Amniotic stem cell (primary cell): ENCODE measurements at places on chromosomes 16 and 17.

- no peak for DNase-seq
These were observed 30.3 kb downstream of the ALDH3A2 start for GRCh38 chr17:19678581-19679453.

DNA sequence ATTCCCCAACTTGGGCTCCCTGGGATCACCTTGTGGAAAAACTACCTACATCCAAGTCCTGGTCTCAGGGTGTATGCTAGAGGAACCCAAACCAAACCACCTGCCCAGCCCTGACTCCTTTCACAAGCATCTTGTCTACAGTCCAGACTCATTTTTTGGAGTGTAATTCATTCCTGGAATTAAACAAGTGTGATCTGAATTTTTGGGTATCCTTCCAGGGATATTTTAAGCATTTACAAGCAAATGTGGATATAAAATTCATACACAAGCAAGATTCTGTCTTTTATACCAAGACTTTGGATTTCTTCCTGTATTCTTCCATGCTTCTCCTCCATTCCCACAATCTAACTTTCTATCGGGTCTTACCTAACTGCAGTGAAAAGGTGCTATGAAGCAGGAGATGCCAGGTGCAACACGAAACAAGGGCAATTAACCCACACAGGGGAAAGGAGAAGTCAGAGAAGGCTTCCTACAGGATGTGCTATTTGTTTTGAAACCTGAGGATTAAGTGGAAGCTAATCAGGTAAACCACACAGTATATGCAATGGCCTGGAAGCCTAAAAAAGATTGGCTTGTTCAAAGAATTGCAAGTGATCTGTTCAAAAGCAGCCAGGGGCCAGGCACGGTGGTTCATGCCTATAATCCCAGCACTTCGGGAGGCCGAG, 417.2 kb upstream of the C16orf82 start:
- DNase-seq = no peak

GRCh38 chr16:29736764-29737163, 9.0 kb downstream of the C16orf54 start:
- no peak for DNase-seq

- no peak for DNase-seq
These were observed 997 bp downstream of the HOXB7 start for GRCh38 chr17:48609759-48610281.

DNA sequence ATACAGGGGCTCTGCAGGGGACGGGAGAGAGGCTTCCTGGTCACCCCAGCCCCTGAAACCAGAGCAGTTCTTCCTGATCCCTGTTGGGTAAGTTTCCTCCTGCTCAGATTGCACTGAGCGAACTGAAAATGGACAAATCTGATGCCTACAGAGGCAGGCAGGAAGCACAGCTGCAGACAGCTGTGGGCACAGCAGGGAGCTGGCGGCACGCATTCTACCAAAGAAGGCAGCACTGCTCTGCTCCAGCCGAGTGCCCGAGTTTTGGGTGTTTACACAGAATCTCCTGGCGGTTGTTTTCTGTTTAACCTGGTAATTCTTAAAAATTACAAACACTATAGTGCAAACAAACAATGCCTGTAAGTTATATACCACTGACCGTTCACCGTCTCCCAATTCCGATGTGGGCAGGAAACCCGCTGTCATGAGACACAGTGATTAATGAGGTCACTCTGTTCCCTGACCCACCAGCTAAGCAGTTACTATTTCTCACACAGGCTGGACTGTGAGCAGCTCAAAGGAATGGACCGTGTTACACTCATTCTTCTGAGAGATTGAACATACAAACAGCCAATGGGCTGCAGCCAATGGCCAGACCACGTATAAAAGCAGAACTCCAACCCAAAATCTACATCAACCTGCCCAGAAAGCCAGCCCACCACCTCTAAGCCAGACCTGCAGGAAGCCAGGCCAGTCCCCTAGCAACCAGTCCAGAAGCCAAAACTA, 25.5 kb downstream of the NSMCE1 start:
- DNase-seq = peak; percentile 1

DNA sequence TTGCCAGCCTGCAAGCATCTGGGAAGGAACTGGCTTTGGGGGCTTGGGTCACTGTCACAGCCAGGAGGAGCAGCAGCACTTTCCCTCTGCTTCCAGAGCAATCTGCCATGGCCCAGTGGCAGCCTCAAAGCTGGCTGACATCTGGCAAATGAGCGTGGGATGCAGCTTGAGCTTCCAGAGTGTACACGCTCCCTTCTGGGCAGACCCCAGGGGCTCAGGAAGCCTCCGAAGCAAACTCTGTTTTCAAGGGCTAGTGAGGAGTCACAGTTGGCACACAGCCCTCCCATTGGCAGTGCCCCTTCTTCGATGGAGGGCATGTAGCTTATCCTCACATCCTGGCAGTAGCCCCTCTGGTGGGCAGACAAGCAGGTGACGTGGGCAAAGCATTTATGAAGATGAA, 249.6 kb downstream of the ENGASE start:
- DNase-seq = no peak

GRCh38 chr16:85479972-85480726, 133.0 kb upstream of the GSE1 start:
- no peak for DNase-seq

- no peak for DNase-seq
These were observed 7.7 kb downstream of the KNOP1 start for GRCh38 chr16:19710191-19710908.

DNA sequence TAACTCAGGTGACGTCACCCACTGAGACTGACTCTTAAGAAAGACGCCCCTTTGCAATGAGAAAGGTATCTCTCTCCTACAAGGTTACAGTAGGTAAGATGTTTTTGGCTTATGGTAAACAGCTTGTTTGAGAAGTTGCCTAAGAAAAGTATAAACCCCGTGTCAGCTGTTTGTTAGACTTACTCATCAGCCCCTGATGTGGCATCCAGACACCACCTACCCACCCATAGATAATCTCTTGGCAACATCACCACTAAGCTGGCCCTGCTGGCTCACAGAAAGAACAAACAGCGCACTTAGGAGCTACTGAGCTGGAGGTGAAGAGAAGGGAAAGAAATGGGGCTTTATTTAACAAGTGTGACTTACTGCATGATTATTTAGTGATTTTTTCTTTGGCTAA, 121.0 kb downstream of the PARN start:
- DNase-seq = no peak

- DNase-seq = no peak
These were observed 361.8 kb upstream of the CDH5 start for GRCh38 chr16:66004699-66005098.

GRCh38 chr17:79029327-79030009, 5.5 kb downstream of the C1QTNF1 start:
- DNase-seq = no peak

DNA sequence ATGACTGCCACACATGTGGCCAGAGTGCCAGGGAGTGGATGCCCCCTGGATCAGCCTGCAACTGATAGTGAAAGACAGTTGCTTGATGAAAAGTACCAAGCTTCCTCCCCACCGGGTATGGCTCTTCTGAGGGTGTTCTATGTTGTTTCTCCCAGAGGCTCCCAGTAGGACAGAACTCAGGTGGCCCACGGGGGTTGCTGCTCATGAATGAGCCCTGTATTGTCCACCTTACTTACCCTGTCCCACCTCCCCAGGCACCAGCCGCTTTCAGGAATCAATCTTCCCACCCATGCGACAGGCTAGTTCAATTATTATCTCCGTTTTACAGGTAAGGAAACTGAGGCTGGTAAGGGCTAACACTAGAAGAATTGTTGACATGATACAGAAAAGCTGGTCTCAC, 34.9 kb upstream of the RGS9 start:
- no peak for DNase-seq

DNA sequence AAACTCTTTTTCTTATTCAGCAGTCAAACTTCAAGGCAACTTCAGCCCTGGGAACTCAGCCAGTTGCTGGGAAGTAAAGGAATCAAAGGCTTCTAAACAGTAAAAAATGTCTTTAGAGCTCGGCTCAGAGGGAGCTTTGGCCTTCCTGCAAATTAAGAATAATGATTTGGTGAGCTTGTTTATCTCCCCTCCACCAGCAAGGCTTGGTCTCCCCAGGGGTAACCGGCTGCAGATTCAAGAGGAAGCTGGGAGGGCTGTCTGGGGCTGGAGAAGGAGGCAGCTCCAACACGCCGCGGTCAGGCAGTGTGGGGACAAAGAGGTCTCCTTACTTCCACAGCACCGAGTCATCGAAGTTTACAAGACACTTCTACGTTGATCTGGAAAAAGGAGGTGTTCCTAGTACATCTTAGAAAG, 17.7 kb upstream of the DOC2B start:
- DNase-seq = no peak
